ENCODE measurements at places on chromosomes 3 and 15.

DNA sequence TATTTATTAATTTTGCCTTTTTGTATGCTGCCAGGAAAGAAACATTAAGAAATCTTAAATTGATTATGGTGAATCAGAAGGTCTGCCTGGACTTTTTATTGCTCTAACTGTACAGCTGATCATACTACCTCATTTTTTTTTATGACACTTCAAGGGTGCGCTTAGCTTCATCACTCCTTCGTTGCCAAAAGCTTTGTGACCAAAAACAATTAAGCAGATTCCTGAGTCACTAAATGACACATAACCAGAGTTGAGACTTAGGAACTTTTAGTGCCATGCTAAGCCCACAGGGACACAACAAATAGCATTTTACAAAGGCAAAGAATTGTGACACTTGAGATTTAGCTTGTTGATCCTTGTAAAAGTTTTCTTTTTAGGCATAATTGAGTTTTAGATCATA, 4.9 kb downstream of the ADIPOQ start:
- no peak for DNase-seq

- DNase-seq: no peak
Observed at GRCh38 chr15:59699810-59700431, 10.8 kb upstream of the BNIP2 start.

DNA sequence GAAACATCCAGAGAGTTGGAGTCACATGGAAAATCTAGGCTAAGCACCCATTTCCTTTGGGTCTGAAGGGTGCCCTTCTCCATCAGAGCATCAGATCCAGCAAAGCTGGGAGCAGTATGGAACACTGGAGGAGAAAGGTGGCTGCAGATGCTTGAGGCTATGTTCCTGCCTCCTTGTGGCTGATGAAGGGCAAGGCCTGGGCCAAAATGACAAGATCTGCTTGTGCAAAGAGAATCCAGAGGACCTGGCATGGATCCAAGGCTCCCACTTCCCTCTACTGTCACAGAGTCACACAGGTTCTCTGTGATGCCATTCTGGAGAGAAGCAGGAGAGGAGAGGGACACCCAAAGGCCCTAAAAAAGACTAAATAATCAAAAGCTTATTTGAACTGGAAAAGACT, 9.2 kb upstream of the ATP8B4 start:
- DNase-seq: no peak

GRCh38 chr15:78102741-78103140, 10.4 kb downstream of the SH2D7 start:
- no peak for DNase-seq

DNA sequence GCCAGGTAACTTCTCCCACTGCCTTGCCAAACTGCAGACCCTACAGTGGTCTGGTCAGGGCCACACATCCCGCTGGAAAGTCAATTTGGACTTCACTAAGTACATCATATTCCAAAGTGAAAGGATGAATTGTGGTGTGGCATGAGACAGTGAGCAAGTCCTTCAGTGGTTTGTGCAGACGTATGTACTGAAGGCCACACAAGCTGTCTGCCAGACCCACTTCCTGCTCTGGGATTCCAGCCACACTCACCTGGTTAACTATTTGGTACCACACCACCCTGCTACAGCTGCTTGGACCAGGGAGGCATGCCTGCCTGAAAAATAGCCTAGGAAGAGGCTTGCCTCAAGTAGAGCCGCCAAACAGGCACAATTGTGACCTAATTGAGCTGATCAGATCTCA, 94.1 kb upstream of the STRIT1 start:
- no peak for DNase-seq

DNA sequence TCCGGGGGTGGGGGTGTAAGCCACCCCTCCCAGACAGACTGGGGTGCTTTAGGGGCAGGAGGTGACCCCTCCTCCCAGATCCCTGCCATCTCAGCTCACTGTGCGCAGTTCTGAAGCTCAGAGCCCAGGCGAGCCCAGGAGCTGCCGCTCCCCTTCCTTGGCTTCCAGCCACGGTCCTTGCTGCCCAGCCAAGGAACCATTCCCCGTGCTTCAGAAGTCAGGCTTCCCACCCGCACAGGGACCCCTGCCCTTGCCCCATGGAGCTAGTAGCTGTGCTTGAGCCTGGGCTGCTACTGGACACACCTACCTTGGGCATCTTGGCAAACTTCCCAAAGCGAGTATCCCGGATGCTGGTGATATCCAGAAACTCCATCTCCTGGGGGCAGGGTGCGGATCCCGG, 4.8 kb downstream of the PLCB2 start:
- DNase-seq: no peak

Data from CD4-positive, alpha-beta T cell treated with Interleukin-12 subunit alpha and Interleukin-12 subunit beta, for 1 hour (primary cell).